AG04450 (cell line): ENCODE measurements at places on chromosomes 4 and X.
A peak's percentile ranks its signal among the peaks of the same experiment; 100 is the strongest.

GRCh38 chr4:80263541-80264351 is 2.7 kb upstream of the FGF5 start:
- no peak for DNase-seq

DNA sequence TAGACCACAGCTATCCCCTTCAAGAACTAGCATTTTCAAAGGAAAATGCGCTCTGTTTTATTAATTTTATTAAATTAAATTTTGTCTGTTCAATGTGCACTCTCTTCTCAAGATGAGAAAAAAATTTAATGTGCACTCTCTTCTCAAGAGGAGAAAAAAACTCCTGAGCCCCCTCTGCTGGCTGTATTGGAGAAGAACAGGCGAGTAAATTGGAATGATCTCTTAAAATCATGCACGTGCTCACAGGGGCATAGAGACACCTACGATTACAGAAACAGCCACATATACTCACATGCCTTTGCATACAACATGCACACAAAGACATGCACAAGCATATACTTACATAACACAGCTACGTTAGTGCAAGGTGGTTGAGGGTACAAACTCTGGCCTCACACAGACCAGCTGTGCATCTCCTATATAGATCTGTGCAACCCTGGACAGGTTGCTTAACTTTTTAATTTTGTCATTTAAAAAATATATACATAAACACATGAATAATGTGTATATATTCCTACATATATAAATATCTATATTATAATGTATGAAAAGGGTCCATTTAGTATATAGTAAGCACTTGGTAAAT is 176.2 kb upstream of the CXorf66 start:
- DNase-seq, result no peak

GRCh38 chr4:4843635-4844291 is 15.7 kb upstream of the MSX1 start:
- no peak for DNase-seq

GRCh38 chrX:1453395-1453783 is 680 bp upstream of the ASMTL start:
- DNase-seq, result peak; percentile 33

GRCh38 chrX:130876226-130876625 is 26.8 kb downstream of the ENOX2 start:
- DNase-seq, result no peak

DNA sequence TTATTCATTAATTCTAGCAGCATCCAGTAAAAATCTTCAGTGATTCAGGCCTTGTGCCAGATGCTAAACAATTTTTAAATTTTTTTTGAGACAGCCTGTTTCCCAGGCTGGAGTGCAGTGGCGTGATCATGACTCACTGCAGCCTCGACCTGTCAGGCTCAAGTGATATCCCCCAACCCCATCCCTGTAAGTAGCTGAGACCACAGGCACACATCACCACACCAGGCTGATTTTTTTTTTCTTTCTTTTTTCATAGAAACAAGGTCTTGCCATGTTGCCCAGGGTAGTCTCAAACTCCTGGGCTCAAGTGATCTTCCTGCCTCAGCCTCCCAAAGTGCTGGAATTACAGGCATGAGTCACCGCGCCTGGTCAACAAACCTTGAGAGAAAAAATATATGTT is 705.5 kb downstream of the ARAP2 start:
- DNase-seq, result no peak

GRCh38 chrX:72122621-72123337 is 8.9 kb downstream of the RTL5 start:
- no peak for DNase-seq

GRCh38 chr4:182091128-182091527 is 152.1 kb upstream of the TENM3 start:
- DNase-seq, result no peak

GRCh38 chr4:187108845-187109244 is 385.2 kb upstream of the FAT1 start:
- no peak for DNase-seq

DNA sequence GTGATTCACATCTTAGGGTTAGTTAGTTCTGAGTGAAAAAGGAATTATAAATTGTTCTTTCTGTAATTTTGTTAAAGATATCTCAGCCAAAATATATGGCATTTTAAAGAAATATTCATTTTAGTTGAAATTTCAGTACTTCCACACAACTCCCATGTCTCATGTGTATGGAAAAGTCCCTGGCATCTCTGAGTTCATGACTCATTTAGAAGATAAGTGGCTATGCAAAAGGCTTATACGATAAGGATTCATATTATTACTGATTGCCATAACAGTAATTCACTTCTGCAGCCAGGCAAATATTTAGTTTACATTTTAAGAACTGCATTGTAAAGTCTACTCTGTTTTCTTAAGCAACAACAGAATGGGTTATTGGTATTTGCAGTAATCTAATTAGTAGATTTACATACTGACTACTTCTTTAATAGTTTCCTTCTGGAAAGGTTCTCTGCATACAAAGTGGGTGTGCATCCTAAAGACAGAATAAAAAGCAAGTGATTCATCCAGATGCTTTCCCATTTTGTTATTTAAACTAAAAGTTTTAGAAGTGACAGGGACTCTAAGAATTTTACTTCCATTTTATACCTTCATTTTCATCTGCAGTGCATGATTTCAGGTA is 682.4 kb upstream of the PABPC4L start:
- DNase-seq, result no peak

GRCh38 chrX:48083706-48084105 is 12.3 kb upstream of the ZNF630 start:
- DNase-seq, result no peak

- no peak for DNase-seq
Observed at GRCh38 chr4:28225689-28226353, 1365.2 kb downstream of the STIM2 start.

- no peak for DNase-seq
Observed at GRCh38 chrX:118596390-118596789, 100.8 kb downstream of the DOCK11 start.

DNA sequence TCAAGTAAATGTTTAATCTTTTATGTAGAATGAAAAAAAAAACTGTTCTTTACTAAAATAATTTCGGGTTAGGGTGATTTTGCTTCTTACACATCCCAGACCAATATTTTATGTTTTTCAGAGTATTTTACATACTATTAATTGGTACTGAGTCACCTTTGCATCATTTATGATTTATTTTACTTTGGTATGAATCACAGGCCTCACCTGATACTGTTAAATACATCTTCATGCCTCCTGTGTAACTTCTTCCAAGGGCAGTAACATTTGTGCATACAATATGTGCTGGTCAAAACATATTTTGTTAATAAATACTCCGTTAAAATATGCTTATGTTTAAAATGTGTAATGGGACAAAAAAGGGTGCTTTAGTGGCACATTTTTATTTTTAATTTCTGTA is 529.6 kb downstream of the ZNF674 start:
- no peak for DNase-seq

- no peak for DNase-seq
Observed at GRCh38 chr4:154421618-154422017, 70.0 kb downstream of the DCHS2 start.

GRCh38 chr4:70187216-70187615 is 8.3 kb upstream of the ODAM start:
- DNase-seq, result no peak

DNA sequence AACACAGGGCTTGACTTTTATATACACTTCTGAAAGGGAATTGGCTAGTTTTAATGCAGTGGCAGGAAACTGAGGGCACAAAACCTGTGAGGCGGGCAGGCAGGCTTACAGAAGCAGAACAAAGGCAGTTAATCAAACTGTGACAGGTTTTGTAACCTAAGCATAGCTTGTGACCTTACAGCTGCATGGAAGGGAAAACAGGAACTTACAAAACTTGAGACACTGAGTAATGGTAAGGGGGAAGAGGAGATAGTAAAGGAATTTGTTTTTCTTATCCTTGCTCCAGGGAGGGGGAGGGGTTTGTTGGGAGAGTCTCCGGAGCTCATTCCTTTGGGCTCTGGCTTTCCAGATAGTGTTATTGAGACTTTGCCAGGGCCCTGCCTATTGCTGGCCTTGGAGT is 55.6 kb downstream of the SLITRK4 start:
- no peak for DNase-seq

- no peak for DNase-seq
Observed at GRCh38 chr4:141763374-141763773, 127.0 kb downstream of the IL15 start.

DNA sequence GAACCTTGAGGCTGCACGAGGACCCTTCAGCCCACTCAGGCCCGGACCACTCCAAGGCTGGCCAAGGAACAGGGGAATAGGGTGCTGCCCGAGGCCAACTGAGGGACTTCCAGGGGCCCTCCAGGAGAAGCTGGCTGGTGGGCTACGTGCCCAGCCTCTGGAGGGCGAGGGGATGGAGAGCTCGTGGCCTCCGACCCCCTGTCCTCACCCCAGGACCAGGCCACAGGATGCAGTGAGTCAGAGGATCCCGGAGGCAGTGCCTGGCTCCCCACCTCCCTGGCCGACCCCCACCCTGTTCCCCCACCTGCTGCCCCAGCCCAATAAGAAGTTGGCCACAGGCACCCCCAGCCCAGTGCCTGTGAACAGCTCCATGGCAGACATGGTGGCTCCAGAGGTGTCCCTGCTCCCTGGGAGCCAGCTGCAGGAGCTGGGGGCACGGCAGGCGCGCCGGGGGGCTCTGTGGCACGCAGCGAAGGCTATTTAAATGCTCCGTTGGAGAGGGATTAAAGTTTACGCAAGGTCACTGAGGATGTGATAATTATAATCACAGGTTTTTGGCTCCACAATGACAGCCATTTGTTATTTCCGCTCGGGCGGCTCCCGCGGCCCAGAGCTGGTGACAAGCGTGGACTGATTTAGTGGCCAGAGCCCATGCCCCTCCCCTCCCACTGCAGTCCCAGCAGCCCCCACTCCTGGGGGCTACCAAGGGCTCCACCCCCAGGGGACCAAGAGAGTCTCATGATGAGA is 95.7 kb upstream of the NKX1-1 start:
- DNase-seq, result no peak

GRCh38 chr4:4284827-4285618 is 4.9 kb downstream of the LYAR start:
- no peak for DNase-seq

- DNase-seq, result peak; percentile 7
Observed at GRCh38 chrX:66731398-66731797, 92.5 kb upstream of the EDA2R start.

- no peak for DNase-seq
Observed at GRCh38 chr4:6052679-6053078, 34.4 kb upstream of the C4orf50 start.

DNA sequence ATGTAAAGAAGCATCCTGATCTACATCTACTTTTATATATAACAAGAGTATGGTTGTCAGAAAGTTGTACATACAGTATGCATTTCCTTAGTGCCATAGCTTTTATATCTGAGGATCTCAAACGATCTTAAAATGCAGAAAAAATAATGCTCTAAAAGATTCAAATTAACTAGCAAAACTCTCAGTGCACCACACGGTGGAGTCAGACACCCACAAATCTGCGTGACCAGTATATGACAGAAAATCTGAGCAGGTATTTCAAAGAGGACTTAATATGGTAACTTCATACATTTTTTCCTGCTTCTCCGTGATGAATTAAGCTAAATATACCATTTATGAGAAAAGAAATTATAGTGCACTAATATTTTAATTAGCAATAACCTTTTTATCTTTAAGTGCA is 803.0 kb downstream of the DMD start:
- DNase-seq, result no peak

DNA sequence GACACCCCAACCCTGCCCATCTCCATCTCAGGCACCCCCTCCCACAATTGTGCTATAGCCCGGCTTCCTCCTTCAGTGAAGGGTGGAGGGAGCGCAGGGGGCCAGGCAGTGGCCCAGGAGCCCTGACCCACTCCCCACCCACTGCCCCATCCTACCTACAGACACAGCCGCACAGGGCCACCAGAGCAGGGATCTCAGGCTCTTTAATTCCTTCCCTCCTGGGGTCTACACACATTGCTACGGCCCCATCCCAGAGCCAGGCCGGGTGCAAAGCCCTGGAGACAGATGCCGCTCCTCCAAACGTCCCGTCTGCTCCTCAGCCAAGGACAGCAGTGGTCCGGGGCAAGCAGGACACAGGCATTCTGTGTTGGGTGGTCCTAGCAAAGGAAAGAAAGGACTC is 12.8 kb upstream of the DUSP9 start:
- DNase-seq, result no peak

GRCh38 chr4:87967193-87967592 is 8.3 kb upstream of the SPP1 start:
- no peak for DNase-seq

DNA sequence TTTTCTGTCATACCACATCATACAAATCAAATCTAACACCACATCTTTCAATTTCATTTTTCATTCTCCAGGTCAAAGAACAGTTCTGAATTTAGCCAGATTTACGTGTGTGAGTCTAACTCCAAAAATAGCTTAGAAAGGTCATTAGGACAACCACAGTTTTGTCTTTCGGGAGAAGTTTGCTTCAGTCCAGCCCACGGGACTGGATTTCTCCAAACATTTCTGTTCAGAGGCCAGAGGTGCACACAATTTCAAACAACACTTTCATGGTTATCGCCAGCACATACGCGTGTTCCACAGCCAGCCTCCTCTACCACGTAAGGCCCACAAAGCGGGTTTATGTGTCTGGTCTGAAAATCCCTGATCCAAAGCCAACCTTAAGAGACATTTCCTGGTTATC is 65.9 kb downstream of the VEGFC start:
- peak; percentile 87 for DNase-seq

DNA sequence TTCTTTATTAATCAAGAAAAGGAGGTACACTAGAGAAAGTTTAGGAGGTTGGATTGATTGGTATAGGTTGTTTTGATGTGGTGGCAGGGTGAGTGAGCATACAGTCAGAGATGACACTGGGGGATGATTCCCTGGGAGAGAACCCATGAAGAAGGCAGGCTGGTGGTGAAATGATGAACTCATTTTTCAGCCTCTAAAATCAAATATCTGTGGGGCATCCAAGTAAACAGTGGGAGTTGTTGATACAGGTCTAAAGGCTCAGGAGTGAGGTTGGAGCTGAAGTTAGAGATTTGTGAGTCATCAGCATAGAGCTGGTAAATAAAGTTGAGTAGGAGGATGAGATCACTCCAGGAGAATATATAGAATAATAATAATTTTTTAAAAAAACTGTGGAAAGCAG is 10.0 kb upstream of the AP1S2 start:
- DNase-seq, result peak; percentile 7

DNA sequence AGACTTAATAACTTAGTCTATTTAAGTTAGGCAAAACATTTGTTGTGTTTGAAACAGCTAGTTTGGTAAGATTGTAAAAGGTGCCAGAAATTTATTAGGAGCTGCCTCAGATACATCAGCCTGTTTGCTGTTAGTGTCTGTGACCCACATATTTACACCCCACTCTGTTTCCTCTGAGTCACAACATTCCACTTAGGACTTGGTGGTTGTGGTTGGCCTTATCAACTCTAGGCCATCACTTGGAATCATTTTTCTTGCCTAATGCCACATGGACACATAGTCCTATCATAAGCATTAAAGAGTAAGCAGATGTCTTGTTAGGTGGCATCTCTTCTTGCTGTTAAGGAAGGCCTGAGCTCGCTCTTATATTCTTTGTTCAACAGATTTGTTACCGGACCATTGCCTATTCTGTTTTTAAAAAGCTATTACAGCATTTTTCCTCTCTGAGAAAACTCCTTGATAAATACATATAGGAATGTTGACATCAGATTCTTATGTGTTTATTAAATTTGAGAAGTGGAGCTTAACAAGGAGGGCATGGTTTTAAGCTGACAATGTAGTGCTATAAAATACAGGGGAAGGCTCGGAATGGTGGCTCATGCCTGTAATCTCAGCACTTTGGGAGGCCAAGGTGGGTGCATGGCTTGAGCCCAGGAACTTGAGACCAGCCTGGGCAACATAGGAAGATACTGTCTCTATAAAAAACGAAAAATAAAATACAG is 51.2 kb upstream of the PGRMC2 start:
- peak; percentile 53 for DNase-seq

- no peak for DNase-seq
Observed at GRCh38 chrX:67720344-67720743, 176.5 kb downstream of the AR start.
